ENCODE measurements at places on chromosomes 6 and 20.

DNA sequence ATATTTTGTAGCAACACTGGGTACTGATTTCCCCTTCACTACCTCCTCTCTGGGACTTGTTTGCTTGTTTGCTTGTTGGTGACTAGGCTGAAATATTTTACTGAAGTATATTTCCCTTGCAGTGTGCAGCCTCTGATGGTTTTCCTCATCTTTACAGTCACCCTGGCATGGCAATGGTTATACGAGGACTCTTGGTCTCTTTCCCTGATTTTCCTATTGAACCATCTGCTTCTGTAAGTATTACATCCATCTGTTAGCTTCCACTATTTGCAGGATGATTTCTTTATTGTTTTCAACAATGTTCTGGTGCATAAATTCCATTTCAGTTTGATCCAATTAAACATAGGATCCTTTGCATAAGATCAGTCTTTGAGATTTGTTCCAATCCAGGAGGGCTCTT is 465.1 kb downstream of the MEI4 start:
- DNase-seq, result no peak

- DNase-seq, result no peak
Measured at GRCh38 chr20:6381887-6382286, 259.1 kb upstream of the FERMT1 start.

DNA sequence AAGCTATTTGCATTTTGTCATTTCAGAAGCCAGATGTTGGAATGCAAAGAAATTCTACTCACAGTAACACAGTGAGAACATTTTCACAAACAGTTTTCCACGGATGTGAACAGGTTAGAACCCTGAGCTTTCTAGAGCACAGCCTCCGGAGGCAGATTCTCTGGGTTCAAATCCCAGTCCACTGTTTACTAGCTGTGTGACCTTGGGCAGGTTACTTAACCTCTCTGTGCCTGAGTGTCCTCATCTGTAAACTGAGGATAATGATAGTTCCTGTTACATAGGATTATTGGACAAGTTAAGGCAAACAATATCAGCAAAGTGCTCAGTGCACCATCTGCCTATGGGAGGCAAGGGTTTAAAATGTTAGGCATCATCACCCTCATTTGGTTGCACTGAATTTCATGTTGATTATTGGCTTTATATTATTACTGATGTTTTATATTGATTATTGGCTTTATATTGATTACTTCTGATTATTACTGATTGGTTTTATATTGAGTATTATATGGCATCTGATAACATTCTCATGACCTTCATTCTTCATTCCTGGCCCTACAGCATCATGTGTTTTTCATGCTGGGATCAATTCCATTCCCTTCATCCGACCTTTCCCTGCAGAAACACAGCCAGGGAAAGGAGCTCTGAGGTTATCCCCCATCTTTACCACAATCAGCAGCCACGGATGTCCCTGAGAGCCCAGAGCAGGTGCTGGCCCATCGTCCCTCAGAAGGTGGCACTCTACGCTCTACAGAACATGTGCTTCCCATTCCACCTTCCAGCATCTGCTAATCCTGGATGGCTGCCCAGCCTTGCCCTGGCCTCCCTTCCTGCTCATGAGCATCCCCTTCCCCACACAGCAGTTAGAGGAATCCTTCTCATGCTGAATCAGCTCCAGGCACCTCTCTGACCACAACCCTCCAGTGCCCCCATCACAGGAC is 283.1 kb downstream of the PREX1 start:
- DNase-seq, result no peak

GRCh38 chr6:15620611-15621010 is 42.2 kb downstream of the DTNBP1 start:
- DNase-seq, result no peak

DNA sequence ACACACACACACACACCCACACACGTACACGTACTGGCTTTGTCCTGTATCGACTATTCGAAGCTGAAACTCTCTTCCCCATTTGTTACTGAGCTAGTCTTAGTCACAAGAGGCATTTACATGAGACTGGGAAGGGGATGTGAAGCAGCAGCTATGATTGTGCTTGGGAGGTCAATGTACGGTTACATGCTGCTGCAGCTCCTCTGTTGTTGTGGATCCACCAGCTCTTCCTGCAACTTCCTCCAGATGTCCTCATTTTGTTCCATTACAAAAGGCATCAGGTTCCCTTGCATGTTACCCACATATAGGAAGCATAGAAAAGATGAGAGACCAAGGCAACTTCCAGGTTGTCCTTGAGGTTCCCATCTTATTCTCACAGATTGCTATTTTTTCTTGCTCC is 612.4 kb upstream of the IMPG1 start:
- DNase-seq, result no peak

DNA sequence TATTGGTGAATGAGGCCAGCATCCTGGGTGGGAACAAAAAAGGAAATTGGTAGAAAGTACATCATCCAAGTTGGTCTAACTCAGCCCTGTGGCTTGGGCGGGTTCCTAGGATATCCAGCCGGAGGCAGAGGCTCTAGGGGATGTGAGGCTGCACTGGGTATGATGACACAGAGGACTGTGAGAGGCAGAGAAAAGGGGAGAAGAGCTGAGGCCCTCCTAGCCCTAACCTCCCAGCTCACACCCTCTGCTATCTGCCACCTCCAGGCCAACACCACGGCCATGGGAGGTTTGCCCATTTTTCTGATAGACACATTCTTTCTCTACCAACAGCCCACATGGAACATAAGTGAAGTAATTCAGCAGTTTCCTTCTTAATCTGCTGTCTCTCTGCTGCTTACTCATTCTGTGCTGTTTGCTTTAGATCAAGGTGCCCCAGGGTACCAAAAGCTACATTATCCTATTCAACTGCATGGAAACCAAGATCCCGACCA is 284.4 kb downstream of the ESR1 start:
- no peak for DNase-seq

- DNase-seq, result no peak
Measured at GRCh38 chr6:19552076-19552475, 285.1 kb upstream of the ID4 start.

GRCh38 chr20:38126932-38127621 is 38.0 kb downstream of the TGM2 start:
- no peak for DNase-seq

DNA sequence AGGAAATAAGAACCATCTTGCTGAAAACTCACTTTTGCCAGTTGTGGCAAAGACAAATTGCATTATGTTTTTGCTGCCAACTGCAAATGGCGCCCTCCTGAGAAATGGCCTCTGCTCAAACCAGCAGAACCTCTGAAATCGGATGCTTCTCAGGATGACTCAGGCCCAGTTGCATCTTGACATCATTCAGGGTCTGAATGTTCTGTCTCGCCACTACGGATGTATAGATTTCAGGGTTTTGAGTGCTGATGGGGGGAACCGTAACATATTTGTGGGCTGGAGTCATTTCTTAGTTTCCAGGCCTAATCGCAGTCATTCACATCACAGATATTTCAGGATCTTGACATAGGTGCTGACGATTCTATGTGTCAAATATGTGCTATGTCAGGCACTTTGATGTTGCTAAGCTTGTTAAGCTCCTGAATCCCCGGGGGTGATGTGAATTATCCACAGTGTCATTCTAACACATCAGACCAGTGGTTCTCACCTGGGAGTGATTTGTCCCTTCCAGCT is 207.1 kb downstream of the NFATC2 start:
- DNase-seq, result peak; percentile 92

All from fibroblast of the conjunctiva (primary cell).